ENCODE measurements at places on chromosomes 4 and X.
A peak's percentile ranks its signal among the peaks of the same experiment; 100 is the strongest.

GRCh38 chr4:148069086-148069894 lies 337.4 kb downstream of the ARHGAP10 start:
- DNase-seq, result no peak

- no peak for DNase-seq
Measured at GRCh38 chr4:1887052-1887451, 15.9 kb downstream of the NSD2 start.

GRCh38 chr4:94214703-94215319 lies 7.1 kb downstream of the SMARCAD1 start:
- DNase-seq, result no peak

DNA sequence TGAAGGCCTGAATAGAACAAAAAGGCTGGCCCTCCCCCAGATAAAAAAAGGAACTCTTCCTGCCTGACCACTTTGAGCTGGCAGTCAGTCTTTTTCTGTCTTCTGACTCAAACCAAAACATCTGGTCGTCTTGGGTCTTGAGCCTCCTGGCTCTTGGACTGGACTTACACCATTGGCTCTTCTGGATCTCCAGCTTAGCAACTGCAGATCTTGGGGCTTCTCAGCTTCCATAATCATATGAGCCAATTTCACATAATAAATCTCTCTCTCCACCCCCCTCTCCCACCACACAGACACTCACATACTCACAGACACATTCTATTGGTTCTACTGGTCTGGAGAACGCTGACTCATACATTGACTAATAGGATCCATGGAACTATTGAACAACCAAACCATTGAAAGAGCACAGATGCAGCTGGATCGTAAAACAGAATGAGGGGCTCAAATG lies 15.6 kb upstream of the CWH43 start:
- peak; percentile 6 for DNase-seq

DNA sequence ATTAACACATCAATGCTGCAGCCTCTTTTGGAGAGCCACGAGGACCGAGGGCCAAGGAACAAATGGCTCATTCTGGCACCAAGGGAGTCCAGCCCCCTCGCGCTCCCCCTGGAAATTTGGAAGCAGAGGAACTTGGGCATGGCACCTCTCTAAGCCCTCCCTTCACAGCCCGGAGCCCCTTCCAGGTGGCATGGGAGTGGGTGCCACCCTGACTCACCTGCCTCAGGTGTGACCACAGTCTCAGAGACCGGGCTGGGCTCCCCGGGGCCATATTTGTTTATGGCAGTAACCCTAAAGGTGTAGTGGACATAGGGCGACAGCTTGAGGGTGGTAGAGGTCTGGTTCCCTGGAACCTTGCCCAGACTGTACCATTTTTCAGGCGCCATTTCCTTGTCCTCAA lies 18.8 kb downstream of the L1CAM start:
- DNase-seq, result no peak

- DNase-seq, result no peak
Measured at GRCh38 chrX:13716905-13717304, 17.5 kb downstream of the TRAPPC2 start.

- DNase-seq, result peak; percentile 62
Measured at GRCh38 chrX:48945517-48946348, 11.7 kb downstream of the OTUD5 start.

- DNase-seq, result no peak
Measured at GRCh38 chr4:183106839-183107238, 7.8 kb downstream of the WWC2 start.

GRCh38 chr4:57270346-57270745 lies 160.2 kb upstream of the IGFBP7 start:
- no peak for DNase-seq

DNA sequence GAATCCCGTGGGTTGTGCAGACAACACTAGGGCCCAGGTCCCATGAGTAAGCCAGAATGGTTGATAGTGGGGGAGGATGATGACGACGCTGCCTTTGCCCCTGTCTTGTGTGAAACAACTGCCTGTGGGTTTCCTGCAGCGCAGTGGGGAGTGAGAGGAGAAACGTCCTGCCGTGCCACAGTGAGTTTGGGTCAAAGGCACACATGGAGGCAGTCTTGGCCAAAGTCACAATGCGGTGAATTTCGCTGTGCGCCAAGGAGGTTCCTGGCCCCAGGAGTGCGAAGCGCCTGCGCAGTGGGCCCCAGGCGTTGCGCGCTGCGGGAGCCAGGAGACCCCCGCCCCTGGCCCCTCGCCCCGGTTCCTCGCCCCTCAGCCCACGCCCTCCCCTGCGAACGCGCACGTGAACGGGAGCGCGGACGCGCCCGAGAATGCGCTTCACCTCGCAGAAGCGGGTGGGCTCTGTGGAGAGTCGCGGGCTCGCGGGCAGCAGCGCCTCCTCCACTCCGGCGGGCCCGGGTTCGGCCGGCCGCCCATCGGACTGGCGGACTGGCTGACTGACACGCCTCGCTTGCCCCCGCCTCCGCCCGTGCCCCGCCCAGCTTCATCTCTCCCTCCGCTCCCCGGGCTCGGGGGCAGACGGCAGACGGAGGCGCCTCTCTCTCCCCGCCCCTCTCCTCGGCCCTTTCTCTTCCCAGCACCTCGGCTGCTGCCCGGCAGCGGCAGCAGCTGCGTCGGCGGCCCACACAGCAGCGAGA lies at the start of gene NUDT10:
TSS of gene NUDT10 (plus strand) at position 635 of the 755 bp plus-strand sequence. CDS start 144 bp downstream, outside the sequence.
- DNase-seq, result no peak

DNA sequence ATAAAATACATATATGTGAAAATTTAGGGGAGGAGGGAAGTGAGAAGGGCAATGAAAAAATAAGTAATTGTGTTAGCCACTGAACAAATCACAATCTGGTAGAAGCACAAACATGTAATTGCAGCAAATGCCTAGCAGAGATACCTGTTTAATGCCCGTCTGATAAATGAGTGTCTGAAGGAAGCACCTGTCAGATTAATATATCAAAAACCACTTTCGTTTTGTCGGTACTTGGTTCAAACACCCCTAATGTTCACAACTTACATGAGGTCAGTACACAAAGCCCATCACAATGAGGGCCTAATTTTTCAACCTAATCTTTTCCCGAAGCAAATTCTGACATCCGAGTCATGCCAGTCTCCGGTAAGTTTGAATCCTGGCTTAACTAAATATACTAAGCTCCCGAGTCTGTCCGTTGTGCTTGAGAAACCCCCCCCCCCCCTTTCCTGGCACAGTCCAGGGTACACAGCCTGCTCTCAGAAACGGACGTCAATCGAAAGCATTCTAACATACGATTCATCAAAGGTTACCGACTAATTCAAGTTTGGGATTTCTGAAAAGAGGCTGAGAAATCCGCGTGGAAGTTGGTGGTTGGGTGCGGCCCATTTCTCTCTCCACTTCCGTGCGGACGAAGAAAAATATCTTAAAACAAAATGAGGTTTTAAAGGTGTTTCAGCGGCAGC lies 758 bp downstream of the SDAD1 start:
- DNase-seq, result no peak

DNA sequence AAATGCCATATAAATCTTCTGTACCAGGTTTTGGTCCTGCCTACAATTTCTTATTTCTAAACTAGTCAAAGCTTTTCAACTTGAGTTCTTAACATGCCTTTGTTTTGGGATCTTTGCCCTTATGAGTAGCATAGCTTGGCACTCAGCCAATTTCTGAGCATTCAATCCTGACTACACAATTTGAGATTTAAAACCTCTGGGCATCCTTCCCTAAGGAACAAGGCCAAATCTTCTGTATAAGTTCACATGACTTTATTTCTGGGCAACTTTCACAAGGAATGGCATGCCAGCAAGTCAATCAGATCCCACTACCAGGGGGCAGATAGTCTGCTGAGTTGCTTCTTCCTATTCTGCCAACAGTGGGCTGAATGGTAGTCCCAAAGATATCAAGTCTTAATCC lies 254.2 kb downstream of the ADAMTS3 start:
- DNase-seq, result no peak

GRCh38 chr4:66842026-66842723 lies 703.1 kb downstream of the CENPC start:
- DNase-seq, result no peak

DNA sequence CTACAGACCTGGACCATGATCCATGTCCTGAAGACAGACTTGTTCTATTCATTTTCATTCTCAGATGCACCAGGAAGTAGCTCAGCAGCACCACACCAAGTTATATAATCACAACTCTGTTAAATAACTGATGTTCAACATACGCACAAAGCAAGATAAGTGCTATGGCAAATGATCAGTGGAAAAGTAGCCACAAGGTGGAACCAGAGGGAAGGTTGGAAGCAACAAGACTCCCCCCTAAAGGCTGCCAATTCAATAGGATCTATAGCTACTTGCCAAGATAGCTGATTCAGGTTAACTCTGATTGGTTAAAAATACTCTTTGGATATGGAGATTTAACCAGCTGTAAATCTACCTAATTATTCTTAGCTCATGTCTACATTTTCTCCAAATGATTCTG lies 23.7 kb upstream of the FAM47B start:
- DNase-seq, result peak; percentile 54

- DNase-seq, result no peak
Measured at GRCh38 chr4:38672397-38673129, 8.6 kb downstream of the KLF3 start.

- DNase-seq, result peak; percentile 62
Measured at GRCh38 chrX:49230500-49231232, 2.5 kb downstream of the CACNA1F start.

GRCh38 chr4:152063621-152064240 lies 302.9 kb upstream of the GATB start:
- DNase-seq, result no peak

- DNase-seq, result no peak
Measured at GRCh38 chr4:176440698-176441097, 120.9 kb downstream of the SPCS3 start.

GRCh38 chrX:39633293-39633692 lies 464.5 kb downstream of the BCOR start:
- no peak for DNase-seq

DNA sequence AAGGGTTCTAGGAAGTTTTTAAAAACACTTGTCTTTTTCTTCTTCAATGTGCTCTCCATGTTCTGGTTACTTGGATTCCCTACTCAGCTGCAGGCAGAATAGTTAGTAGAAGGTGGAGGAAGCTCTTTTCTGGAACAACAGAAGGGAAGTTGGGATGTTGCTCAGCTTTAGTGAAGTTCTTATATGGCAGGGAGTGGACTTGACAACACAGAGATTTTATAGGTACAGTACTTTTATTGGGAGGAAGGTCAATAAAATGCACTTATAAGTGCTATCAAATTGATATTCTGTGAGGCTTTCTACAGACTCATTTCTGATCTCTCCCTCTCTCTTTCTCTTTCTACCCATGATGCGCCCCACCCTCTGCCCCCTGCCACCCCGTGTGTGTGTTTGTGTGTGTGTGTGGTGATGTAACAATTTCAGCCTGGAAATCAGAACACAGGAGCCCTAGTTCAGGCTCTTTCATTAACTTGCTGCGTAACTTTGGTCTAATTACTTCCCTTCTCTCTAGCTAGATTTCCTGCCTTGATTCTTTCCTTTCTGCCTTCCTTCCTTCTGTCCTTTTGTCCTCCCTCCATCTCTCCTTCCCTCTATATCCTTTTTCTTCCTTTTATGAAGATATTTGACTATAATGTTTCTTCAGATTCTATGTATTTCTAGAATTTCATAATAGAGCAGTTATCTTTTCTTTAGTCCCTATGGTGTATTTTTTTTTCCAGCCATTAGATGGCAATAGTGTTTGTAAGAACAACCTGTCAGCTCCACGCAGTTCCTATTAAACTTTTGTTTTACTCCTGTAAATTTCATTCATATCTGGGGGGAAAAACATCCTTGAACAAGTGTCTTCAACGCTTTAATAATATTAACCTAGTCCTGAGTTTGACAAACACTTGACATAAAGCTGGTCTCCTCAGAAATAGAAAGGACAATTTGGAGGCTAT lies 37.1 kb downstream of the HEPH start:
- no peak for DNase-seq

GRCh38 chr4:139665690-139666529 lies at the start of gene MGST2:
Gene MGST2, plus strand, starts transcription at chr4:139665819. Its CDS starts 201 bp downstream, at chr4:139666020.
- peak; percentile 46 for DNase-seq

DNA sequence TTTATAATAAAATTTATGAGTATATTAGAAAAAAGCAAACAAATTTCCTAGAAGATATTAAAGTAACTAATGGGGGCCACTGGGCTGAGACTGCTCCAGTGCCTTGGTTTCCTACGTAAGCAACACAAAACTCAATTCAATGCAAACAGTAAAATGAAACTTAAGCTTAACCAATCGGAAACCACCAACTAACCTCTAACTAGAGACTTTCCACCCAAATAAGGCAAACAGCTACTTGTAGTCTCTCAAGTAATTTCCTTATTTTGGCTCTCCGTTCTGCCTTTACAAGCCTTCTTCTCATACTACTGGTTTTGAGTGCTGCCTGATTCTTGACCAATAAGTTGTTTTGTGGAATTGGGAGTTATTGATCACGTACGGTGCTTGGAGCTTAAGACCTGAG lies 167.3 kb upstream of the VEGFC start:
- no peak for DNase-seq

- DNase-seq, result no peak
Measured at GRCh38 chr4:93918856-93919255, 90.3 kb downstream of the ATOH1 start.

- no peak for DNase-seq
Measured at GRCh38 chr4:94370533-94371254, 28.1 kb upstream of the HPGDS start.

GRCh38 chrX:3545901-3546300 lies 167.5 kb downstream of the PRKX start:
- no peak for DNase-seq

DNA sequence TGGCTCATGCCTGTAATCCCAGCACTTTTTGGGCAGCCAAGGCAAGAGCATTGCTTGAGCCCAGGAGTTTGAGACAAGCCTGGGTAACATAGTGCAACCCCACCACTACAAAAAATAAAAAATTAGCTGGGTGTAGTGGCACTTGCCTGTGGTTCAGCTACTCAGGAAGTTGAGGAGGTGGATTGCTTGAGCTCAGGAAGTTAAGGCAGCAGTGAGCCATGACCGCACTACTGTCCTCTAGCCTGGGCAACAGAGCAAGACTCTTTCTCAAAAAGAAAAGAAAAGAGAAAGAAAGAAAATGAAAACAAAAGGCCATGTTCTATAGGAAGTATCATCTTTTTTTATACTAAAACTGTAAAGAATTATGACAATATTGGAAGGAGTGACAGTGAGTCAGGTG lies 38.5 kb downstream of the NEK1 start:
- no peak for DNase-seq

DNA sequence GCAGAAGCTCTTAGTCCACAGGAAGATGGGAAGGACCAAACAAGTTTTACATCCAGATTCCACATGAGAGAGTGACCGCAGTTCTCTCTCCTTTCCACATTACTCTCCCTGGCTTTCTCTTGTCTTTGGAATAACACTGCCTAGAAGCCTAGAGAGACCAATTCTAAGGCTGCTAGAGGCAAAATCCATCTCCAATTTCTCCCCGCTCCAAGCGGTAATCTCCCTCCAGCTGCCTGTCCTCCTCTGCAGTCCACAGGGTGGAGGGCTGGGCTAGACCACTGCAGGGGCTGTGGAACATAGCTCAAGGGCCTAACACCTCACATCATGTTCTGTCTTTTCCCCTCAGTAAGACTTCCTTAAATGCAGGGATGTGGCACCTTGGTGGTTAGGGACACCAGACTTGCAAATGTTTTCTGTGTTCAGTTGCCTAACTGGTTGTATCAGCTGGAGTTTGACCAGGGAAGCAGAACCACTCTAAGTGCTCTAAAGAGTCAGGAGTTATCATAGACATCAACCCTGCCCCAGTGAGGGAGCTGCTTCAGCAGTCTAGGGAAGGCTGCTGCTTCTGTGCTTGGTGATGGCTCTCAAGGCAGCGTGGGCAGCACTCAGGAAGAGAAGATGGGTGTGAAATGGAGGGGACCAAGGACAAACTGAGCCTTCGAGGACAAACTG lies 423.1 kb downstream of the BCOR start:
- no peak for DNase-seq

GRCh38 chrX:49284212-49284611 lies 14.6 kb downstream of the PPP1R3F start:
- no peak for DNase-seq

GRCh38 chrX:41145920-41146608 lies 60.8 kb downstream of the USP9X start:
- no peak for DNase-seq

Data from Calu3 (cell line).